ENCODE measurements at places on chromosomes 4 and X.

GRCh38 chrX:16992445-16992844 is 46.0 kb downstream of the REPS2 start:
- DNase-seq = no peak

DNA sequence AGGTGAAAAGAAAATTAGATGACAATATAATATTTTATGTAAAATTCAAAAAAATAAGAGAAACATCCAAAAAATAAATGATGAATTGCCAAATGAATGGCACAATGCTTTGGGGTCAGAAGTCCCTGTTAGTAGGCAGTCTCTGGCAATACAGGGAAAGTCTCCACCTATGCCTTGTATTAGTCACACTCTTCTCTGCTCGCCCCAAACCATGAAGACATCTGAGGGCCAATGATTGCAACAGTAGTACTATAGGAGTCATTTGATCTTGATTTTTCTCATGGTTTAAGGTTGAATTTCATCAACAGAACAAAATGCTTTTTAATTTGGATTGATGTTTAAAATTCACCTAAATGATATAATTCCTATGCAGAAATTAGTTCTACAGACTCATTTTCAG is 3.9 kb upstream of the PRSS12 start:
- DNase-seq = no peak

GRCh38 chr4:118173956-118174725 is 139.9 kb downstream of the NDST3 start:
- peak; percentile 76 for DNase-seq

DNA sequence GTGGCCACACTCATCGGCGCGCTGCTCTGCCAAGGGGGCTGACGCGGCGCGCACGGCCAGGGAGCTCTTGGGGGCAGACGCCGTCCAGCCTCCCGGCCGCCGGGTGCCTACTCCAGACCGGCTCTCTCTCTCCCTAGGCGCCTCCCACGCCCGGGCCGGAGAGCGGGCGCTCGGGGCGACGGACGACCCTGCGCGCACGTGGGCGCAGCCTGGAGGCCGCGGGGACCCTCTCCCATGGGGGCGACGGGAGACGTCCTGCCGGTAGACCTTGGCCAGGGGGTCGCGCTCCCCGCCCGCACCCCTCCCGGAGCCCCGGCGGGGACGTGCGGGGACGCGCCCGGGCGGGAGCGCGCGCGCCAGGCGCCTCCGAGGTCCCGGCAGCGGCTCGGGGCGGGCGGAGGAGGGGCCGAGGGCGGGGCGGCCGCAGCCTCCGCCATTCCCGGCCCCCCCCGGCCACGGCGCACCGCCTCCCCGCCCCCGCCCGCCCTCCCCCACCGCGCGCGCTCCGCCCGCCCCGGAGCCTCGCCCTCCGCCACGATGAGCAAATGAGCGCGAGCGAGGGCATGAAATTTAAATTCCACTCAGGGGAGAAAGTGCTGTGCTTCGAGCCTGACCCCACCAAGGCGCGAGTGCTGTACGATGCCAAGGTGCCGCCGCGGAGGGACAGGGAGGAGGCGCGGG is at the start of gene MSL3:
MSL3 (plus strand) TSS at position 519 of the 681 bp plus-strand sequence; CDS start at position 546, 27 bp downstream.
- no peak for DNase-seq

GRCh38 chrX:16633754-16634153 is 16.2 kb upstream of the S100G start:
- DNase-seq = no peak

- no peak for DNase-seq
These were observed 70.2 kb downstream of the AR start for GRCh38 chrX:67613996-67614395.

DNA sequence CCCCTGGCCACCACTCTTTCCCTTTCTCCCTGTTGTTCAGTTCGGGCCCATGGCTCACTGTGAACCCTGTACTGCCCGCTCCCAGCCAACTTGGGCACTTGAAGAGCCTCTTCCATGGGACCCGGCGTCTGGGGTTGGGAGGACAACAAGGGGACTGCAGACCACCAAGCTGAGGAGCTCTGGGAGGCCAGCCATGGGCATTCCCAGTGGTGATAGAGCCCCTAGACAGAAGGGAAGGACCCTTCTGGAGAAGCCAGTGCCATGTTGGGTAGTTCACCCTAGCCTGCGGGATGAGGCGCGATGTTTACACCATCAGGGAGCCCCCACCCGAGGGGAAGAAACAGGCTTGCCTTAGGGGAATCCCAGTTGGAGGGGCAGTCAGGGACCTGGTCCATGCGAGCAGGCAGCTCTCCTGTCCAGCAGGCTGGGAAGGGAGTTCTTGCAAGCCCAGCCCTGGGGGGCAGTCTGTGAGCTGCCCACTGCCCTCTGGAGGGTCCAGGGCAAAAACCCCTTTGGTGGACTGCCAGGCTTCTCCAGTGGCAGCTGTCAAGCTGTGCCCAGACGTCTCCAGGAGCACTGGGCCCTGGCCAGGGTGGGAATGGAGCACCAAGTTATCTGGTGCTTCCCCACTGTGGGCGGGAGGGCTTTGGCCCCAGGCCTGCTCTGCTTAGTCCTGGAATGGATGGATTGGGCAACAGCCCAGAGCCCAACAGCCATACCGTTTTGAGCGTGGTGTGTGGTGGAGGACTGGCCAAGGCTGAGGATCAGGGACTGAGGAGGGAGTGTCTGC is 23.7 kb upstream of the UBA1 start:
- no peak for DNase-seq

DNA sequence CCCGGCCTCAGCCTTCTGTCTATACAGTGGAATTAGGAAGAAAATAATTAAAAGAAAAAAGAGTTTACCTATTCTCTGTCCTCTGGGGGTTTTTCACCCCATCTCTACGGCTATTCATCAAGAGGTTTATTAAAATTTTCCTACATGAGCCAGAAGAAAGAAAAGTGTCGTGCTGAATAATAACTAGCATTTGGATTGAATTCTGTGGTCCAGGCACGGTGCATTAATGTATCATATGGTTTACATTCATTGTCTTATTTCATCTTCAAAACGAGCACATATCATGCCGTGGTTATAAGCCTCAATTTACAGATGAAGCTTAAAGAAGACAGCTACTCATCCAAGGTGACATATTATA is 5.4 kb upstream of the NAA15 start:
- no peak for DNase-seq

DNA sequence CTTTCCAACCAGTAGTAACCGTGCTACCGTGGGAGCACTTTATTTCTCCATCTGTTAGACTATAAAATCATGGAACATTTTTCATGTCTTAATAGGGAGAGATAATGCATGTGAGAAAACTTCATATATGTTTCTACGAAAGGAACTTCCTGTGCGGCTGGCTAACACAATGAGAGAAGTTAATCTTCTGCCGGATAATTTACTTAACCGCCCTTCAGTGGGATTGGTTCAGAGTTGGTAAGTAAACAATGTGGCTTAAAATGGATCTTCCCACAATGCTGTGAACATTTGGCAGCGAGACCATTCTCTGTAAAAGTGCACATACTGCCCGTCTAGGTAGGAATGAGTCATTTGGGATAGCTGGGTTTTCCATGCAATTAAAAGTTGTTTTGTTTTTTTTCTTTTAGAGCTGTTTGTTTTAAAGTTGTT is 29.6 kb downstream of the PDK3 start:
- peak; percentile 1 for DNase-seq

DNA sequence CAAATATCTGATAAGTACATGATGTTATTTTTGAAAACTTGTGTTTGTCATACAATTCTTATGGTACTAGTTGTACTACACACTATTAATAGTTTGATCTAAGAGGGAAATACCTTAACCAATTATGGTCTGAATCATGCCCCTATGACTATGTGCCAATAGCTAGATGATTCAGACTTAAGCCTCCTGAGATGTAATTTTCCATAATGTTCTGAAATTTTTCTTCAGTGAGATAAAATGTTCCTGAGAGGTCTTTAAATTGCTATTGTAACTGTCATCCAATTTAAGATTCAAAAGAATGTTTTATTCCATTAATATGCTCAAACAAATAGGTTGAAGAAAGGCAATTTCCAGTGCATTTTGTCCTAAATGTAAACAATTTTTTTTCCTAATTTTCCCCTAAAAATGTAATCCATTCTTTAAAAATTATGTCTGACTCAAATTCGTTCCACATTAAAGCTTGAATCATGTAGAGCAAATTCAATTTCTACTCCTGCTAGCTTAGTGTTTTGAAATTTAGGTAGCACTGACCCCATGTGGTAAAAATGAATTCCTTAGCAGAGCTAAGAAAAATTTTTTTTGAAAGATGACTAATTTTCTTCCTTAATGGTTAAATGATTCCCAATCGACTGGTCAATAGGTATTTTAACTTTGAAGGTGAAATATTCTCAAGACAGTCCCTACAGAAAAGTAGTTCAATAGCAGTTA is 49.1 kb downstream of the APOOL start:
- peak; percentile 7 for DNase-seq

GRCh38 chr4:177574446-177574845 is 132.2 kb upstream of the AGA start:
- DNase-seq = no peak

GRCh38 chr4:176453079-176453478 is 133.3 kb downstream of the SPCS3 start:
- DNase-seq = no peak

DNA sequence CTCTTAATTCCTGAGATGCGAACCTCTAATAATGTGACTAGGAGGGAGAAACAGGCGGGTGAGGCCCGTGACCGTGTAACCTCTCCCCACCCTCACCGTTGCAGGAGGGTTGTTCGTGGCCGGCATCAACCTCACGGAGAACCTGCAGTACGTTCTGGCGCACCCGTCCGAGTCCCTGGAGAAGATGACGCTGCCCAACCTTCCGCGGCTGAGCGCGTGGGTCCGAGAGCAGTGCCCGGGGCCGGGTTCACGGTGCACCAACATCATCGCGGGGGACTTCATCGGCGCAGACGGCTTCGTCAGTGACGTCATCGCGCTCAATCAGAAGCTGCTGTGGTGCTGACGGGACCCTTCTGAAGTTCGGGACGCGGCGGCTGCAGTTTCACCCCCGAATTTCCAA is 17.8 kb downstream of the PLCXD1 start:
- DNase-seq = no peak

DNA sequence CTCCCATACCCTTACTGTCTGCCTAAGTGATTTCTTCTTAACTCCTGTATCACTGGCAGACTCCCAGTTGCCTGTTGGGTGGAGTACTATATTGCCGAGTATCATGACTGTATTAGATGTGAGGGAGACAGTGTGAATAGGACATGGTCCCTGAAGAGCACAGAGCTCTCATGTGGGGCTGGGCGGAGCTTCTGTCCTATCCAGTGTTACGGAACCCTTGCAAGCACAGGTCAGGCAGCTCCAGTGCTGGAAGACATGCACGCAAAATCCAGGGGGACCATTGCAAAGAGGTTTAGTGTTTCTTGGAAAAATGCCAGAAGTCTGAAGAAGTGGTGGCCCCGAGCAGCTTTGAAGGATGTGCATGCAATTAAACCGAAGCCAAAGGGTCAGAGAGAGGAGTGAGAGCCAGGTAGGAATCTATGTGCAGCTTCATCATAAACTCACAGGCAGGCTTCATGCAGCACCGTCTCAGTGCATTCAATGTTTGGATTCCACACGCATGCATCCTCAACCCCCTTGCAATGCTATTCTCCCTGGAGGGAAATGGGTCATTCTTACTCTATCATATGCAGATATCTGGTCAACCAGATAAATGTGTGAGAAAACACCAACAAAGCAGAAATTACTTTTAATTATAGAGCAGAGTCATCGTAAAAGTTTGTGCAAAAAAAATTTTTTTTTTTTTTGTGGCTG is 49.7 kb upstream of the DHRSX start:
- DNase-seq = no peak

DNA sequence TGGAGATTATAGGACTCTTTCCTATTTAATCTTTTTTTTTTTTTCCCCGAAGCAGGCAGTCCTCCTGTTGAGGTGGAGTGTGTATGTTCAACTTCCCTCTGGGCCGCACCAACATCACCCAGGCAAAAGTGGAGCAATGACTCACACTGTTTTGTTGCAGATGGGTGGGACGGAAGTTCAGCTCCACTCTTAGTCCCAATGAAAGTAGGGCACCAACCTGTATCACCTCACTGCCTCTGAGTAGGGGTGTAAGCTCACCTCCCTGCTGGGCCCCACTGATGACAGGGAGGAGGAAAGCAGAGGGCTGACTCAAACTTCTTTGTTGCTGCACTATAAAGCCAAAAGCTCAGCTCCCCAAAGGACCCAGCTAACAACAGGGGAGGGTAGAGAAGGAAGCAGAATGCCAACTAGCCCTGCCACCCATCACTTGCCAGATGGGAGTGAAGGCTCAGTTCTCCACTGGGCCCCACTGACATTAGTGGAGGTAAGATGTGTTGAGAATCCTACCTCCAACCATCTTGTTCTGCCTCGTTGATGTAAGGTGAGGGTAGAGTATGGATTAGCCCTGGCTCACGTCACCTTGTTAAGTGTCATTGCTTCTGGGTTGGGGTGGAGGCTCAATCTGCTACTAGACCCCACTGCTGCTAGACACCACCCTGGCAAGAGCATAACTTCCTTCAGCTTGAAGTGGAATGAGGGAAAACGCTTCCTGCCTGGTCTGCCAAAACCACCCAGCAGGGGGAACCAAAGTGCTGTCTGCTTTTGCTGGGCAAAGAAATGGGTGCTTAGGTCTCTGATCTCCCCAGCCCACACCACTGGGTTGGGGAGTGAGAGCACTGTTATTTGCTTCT is 14.1 kb downstream of the RPS6KA3 start:
- DNase-seq = no peak

DNA sequence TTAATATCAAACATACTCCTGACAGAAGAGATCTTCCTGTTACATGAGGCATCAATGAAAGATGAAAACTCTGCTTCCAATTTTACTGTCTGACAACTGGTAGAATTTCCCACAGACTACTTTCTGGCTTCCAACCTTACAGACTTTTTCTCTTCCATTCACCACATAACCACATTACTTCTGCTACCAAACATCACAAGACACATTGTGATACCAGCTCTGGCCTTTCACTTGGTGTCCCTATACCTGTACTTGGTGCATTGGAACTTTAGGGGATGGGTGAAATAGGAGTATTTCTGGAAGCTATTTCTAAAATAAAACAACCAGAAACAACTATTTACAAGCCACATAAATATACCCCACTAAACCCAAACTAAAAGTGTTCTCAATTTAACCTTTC is 20.5 kb downstream of the AMTN start:
- DNase-seq = no peak

DNA sequence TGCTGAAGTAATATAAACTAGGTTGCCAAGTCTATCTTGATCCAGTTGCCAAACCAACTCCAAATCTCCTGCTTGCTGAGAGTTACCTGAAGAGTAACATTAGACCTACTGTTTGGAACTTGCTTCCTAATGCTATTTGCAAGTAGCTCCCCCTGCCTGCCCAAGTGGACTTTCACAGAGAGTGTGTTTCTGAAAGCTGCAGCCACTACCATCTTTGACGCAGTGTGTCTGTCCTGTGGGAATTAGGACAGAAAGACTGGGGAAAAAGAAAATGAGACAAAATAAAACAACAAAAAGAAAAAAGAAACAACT is 195.0 kb upstream of the HS3ST1 start:
- DNase-seq = no peak

- no peak for DNase-seq
These were observed 5.9 kb downstream of the SNX25 start for GRCh38 chr4:185215261-185215660.

GRCh38 chr4:95186666-95187065 is 362.1 kb downstream of the UNC5C start:
- DNase-seq = no peak

- DNase-seq = no peak
These were observed 808 bp downstream of the HUWE1 start for GRCh38 chrX:53685711-53686110.

GRCh38 chrX:8988446-8988845 is 45.5 kb downstream of the FAM9B start:
- DNase-seq = no peak

GRCh38 chr4:150283689-150284088 is 205.4 kb downstream of the DCLK2 start:
- peak; percentile 79 for DNase-seq

All from smooth muscle cell of the brain vasculature (primary cell).